NCI-H226 (cell line): ENCODE measurements at places on chromosomes 12 and 14.

DNA sequence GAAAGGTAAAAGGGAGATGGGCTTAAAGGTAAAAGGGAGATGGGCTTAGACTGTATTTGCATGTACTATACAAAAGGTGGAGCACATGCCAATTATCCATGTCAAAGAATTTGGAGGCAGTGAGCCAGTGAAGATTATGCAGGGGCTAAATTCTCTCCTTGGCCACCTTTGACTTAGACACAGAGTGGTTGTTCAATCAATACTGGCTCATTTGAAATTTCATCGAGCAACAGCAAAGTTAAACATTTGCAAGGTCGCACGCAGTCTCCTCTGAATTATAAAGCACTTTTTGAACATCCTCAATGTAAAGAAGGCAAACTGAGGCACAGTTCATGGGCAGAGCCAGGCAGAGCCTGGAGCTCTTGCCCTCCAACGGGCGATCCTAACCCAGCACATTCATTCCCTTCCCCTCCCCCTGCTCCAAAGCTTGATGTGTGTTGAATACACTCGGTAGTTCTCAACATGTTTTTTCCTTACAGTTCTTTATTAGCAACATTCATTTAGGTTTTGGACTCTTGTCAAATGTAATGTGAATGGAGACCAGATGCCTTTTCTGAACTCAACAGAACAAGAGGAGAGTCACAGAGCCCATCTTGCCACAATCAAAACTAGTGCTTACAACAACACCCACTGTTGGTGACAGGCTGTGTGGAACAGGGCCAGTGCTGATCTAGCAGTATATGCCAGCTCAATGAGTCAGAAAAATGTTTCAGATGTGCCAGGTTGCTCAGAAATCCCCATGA, 169.7 kb upstream of the G2E3 start:
- peak; percentile 26 for DNase-seq

GRCh38 chr12:64679487-64680001, 69.2 kb downstream of the RASSF3 start:
- peak; percentile 89 for DNase-seq

DNA sequence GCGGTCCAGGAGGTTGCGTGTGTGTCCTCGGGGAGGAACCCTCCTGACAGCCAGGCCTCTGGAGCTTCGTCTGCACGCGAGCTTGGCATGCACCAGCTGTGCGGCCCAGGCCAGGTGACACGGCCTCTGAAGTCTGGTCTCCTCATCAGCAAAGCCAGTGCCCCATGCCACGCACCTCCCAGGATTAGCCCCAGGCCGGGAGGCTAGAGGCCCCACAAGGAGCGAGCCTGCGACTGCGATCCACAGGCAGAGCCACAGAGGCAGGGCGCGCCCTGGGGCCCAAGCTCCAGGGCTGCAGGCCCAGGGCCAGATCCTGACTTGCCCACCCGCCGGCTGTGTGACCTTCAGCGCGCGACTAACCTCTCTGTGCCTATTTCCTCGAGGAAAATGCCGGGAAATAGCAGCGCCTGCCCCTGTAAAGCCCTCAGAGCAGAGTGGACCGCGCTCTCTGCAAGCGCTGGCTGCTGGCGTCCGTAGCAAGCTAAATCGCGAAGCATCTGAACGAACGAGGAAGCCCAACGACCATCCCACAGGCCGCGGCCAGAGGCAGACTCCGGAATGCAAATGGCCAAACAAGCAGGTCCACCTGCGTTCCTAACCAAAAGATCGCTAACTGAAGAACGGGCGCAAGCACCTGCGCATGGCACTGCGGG, 492 bp upstream of the BTBD6 start:
- no peak for DNase-seq

DNA sequence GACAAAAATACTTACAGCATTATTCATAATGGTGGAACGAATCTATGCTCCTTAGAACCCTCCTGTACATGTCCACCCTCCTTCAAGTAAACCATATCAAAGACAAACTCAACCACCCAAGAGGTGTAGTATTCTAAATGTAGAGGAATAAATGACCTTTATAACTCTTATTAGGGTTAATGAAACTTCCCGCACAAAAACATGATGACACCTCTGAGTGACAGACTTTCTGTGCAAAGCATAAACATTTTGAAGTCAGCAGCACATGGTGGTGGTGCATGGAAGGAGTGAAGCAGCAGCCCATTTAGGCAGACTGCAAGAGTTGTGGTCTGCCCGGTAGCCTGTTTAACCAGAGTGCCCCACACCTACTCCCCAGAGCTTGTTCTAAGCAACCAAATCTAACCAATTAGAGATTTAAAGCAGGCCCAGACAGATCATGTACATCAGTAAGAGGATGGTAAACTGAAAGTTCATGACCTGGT, 615 bp upstream of the ASB8 start:
- no peak for DNase-seq

- DNase-seq = no peak
Observed at GRCh38 chr12:53058674-53059433, 9.0 kb downstream of the TNS2 start.

DNA sequence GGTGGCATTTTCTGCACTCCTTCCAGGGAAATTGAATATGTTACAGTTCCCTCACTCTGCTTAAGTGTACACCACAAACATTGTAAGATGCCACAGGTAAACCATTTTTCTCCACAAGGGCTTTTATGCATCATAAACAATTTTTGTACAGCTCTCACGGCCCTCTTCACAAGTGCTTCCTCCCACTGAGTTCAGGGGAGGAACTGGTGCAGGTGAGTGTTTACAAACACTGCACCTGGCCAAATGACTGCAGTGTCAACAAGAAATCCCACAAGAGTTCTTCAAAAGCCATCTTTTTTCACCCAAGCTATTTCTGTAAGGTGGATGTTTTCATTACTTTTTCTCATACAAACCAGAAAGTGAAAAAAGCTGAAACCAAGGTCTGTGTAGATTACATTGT, 973.2 kb downstream of the AACS start:
- no peak for DNase-seq

DNA sequence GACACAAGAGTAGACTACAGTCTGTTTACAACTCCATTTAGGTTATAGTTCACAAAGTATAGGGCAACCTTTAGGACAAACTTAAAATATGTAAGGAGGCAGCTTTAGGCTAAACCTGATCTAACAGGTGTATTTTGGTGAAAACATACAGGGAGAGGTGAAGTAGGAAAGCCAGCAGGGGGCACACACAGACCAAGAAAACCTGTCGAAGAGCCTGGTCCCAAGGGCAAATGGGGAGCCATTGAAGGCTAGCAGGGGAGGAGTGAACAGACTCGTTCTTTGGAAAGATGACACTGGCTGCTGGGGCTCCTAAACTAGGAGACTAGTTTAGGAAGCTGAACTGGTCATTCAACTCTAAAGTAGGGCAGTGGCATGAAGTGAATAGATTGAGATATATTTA, 138.8 kb upstream of the WSCD2 start:
- peak; percentile 2 for DNase-seq

- peak; percentile 15 for DNase-seq
Observed at GRCh38 chr14:93045211-93045674, 70.5 kb downstream of the ITPK1 start.

GRCh38 chr12:77488041-77488620, 342.6 kb upstream of the NAV3 start:
- DNase-seq = peak; percentile 64

- no peak for DNase-seq
Observed at GRCh38 chr14:50578433-50578832, 18.5 kb downstream of the ATL1 start.

DNA sequence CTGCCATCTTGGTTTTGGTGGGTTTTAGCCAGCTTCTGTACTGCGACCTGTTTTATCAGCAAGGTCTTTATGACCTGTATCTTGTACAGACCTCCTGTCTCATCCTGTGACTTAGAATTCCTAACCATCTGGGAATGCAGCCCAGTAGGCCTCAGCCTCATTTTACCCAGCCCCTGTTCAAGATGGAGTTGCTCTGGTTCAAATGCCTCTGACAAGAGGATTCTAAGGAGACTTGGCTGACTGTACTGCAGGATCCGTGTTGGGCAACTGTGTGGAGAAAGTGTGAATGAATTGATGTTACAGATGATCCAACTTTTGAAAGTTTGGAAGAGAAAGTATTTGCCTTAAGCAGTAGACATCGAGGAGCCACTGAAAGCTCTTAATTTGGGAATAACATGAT, 91.0 kb downstream of the TTLL5 start:
- no peak for DNase-seq
